Osteoblast (primary cell): ENCODE measurements at places on chromosomes 7 and 10. TPM values are rescaled to one million over a fixed set of nuclear protein-coding genes. Genes with fewer than 3 reads are reported as not detected.

Gene PDE1C
- total RNA-seq, result 143 and 149 TPM in 2 replicates

Gene HOXA10
- 32.1 and 43.1 TPM in 2 replicates for total RNA-seq

Gene PTF1A
- total RNA-seq, result not detected in 2 replicates

Gene PUS7
- total RNA-seq, result 20.0 and 22.4 TPM in 2 replicates

Gene GPNMB
- total RNA-seq, result 380 and 480 TPM in 2 replicates

Gene SH2D4B
- total RNA-seq, result under 0.01 TPM in 1 of 2 replicates, not detected in the other

Gene UTF1
- not detected in 2 replicates for total RNA-seq

Gene NCF1
- under 0.01 TPM in 1 of 2 replicates, not detected in the other for total RNA-seq

Gene HACD1
- total RNA-seq, result 26.8 and 30.0 TPM in 2 replicates

Gene AUTS2
- 15.2 and 17.4 TPM in 2 replicates for total RNA-seq

Gene CLRN3
- not detected in 2 replicates for total RNA-seq

Gene NYAP1
- under 0.01 and 0.29 TPM in 2 replicates for total RNA-seq

Gene ENKUR
- 0.59 TPM in 1 of 2 replicates, not detected in the other for total RNA-seq

Gene MUC12
- under 0.01 and 0.59 TPM in 2 replicates for total RNA-seq

Gene CCL24
- not detected in 2 replicates for total RNA-seq

Gene ANKMY2
- total RNA-seq, result 26.8 and 28.0 TPM in 2 replicates

Gene MSMB
- total RNA-seq, result not detected in 2 replicates

Gene ZPBP
- not detected in 2 replicates for total RNA-seq

Gene TFAM
- 18.8 and 19.7 TPM in 2 replicates for total RNA-seq

Gene MYH16
- total RNA-seq, result under 0.01 TPM in 1 of 2 replicates, not detected in the other

GRCh38 chr7:122543166-122543565 lies 155.8 kb downstream of the RNF133 start:
- no peak for DNase-seq

GRCh38 chr10:18683427-18683826 lies 24.2 kb downstream of the ARL5B start:
- DNase-seq, result peak; percentile 17

- DNase-seq, result peak; percentile 23
Observed at GRCh38 chr10:93445978-93446720, 36.0 kb downstream of the MYOF start.

DNA sequence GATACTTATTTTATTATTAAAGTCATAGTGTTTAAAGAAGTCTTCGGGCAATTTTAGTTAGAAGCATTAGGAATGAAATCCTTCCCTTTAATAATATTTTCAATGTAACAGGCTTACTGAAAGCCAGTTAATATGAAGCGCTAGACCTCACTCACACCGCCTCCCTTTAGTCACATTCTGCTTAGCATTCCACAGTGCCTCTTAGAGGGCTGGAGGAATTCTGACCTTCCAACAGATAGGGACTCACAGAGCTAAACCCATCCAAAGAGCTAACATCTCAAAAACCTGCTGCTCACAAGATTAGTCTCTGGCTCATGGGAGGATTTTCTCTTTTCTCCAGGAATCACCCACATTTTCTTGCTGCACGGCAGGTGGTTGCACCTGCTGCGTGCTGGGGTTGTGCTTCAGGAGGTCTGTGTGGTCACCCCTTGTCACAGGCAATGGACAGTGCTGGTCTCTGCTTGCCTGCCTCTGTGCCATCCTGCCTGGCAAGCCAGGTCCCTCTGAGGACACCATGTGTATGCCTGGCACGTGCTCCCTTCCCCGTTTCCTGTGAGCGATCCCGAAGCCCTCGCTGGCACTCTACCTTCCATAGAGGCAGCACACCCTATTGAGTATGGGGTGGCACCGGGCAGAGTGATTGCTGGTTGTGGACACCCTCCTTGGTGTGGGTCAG lies 91.8 kb downstream of the KLF6 start:
- DNase-seq, result no peak

- no peak for DNase-seq
Observed at GRCh38 chr7:42211938-42212337, 25.1 kb downstream of the GLI3 start.

DNA sequence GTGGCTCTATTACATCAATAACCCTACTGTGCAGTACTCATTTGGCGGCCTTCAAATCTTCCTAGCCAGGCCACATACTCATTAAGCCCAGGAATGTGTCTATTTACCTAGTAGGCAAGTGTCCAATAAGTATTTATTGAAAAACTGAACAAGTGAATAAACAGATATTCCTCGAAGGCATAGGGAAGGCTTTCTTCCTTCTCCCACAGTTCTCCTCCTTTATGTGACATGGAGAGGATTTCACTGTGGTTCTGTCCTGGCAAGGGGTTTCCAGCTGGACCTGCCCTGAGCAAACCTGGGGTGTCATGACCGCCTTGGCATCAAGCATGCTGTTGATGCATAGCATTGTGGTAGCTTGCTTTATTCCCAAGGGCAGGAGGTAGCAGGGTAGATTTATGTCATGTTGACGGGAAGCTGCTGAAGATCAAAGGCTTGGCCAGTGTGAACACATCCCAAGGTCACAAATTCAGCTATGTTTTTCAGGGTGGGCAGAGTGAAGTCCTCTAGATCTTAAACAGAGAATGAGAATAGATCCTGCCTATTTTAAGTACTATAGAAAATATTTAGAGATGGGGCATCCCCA lies 195.1 kb downstream of the INHBA start:
- DNase-seq, result no peak

DNA sequence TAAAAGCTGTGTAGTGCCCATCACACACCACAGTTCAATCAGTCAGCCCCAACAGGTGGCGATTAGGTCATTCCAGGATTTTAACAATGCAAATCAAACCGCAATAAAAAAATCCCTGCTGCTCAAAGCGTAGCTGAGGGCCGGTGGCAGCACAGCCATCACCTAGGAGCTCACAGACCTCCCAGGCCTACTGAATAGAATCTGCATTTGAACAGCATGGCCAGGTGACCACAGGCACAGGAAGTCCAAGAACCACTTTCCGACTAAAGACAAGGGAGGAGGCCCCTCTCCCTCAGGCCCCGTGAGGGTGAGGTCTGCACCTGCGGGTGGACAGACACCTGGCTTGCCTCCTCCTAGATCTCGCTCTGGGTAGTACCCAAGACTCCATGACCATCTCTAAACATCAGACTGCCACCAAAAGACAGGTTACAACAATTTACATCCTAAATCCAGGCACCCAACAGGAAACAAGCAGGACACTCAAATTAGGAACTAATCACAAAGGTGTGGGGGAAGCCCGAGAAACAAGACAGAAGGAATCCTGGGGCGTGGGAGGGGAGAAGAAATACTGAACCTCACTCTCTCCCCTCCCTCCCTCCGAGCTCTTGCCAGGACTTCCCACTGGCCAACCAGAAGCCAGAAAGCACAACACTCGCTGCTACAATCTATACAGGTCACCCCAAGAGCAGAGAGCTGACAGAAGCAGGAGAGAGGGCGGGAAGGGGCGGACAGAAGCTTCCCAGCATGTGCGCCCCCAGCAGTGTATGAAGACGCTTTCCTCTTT lies 19.2 kb downstream of the GNA12 start:
- DNase-seq, result no peak

DNA sequence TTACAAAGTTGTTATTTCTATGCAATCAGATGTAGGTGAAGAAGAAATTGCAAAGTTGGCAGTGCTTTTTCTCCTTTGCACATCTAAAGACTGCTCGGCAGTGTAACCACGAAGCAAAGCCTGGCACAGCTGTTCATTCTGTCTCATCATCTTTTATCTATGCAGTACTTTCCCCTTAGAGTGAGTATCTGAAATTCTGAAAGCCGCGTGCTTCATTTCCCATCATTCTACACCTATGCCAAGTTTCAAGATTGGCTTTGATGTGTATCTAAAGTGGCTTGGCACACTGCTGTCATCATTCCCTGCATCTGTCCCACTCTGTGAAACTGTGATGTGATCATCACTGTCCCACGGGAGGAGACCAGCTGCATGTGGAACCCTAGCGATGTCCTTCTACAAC lies 15.2 kb downstream of the SOSTDC1 start:
- no peak for DNase-seq

GRCh38 chr7:107345898-107346297 lies 124.0 kb upstream of the GPR22 start:
- DNase-seq, result no peak

DNA sequence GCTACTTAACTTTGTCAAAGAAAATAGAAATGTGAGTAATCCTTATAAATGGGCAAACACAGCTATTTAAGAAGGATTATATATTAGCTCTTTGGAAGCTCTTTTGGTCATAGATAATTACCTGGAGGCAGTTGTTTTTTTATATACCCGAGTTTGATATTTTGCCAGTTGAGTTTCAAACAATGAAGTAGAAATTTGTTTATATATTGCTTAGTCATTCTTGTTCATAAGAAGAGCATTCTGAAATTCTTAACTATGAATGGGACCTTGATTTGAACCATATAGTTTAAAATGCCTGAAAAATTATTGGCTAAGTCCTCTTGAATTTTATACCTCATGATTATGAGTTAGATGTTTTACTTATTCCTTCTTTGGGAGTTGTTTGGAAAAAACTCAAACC lies 36.4 kb downstream of the MINPP1 start:
- peak; percentile 73 for DNase-seq

- no peak for DNase-seq
Observed at GRCh38 chr7:70006261-70006920, 408.1 kb downstream of the AUTS2 start.

- DNase-seq, result no peak
Observed at GRCh38 chr7:27948861-27949260, 208.9 kb downstream of the TAX1BP1 start.

GRCh38 chr10:7855205-7855604 lies 36.9 kb downstream of the TAF3 start:
- DNase-seq, result no peak

- no peak for DNase-seq
Observed at GRCh38 chr10:12941966-12942365, 59.5 kb downstream of the CCDC3 start.

DNA sequence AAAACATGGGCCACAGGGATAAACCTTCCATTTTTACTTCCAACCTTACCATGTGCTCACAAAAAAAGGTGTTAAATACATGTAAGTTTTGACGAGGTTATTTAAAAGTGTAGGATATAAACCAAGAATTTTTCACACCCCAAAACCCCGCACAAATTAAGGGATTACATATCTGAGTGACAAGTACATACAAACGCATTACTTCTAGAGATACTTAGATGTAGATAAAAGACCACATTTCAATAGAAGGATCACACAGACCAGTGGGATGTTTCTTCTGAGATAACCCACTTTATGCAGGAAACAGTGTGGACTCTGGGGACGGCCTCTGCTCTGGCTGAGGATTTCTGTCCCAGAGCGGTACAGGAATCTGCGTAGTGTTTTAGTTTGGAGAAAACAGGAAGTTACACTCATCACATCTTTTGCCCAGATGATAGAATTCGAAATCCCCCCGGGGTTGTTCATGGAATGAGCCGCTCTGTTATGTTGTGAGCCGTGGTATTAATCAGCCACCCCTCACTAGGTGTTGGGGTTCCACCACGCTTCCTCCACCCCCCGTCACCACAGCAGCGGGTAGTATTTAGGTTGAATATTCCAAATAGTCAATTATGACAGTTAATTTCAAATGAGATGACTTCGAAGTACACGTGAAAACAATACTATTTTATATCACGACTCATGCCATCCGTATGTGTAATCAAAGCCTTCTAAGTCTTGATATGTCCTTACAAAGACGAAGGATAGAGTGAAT lies 1.3 kb upstream of the CUL1 start:
- peak; percentile 76 for DNase-seq

- no peak for DNase-seq
Observed at GRCh38 chr7:120867932-120868331, 10.0 kb upstream of the TSPAN12 start.

GRCh38 chr7:80135309-80136104 lies 876 bp downstream of the GNAI1 start:
- peak; percentile 86 for DNase-seq

DNA sequence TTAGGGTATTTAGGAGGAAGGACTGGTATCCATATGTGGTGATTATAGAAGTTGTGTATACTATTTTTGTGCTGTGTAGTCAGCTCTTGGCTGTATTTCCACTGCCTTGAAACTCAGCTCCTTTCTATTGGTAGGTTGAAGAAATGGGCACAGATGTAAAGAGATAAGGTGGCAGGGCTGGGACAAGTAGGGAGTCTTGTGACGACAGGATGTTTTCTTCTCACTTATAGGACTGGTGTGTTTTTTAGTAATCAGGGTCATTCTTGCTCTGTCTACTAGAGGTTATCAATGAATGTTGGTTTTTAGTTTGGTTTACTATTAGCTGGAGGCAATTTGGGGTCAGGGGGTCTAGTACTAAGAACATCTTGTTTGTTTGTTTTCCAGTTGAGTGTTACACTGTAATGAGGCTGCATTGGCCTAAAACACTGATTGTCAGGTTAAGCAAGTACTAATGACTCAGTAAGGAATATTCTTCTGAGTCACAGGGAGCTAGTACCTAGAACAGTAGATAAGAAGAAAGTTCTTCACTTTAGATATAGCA lies 11.8 kb downstream of the UBN2 start:
- peak; percentile 83 for DNase-seq

DNA sequence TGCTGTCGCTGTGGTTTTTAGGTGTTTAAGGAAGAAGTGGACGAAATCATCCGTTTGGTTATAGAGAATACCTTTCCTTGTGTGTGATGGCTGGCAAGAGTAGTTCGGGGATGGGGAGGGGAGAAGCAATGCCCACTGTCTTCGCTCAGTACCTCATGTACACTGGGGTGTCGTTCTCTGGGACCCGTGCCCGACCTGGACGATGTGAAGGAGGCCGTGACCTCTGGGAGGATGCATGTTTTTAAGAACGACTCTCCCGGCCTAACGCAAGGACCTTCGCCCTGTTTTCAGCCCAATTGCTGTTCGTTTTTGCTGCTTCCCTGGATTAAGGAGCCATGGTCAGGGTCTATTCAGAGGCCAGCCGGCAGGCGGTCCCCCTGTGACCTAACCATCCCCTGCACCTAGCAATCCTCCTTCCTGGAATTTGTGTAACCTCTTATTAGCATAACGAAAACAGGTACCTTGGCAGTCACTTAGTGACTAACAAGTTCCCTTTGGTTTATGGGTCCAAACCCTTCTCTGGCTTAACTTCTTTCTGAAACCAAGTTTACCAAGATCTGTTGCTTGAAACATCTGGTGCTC lies 1.3 kb downstream of the NFE2L3 start:
- DNase-seq, result peak; percentile 72

- DNase-seq, result no peak
Observed at GRCh38 chr10:48751730-48752129, 67.1 kb downstream of the WDFY4 start.

GRCh38 chr10:82618007-82618406 lies 743.0 kb downstream of the NRG3 start:
- no peak for DNase-seq

GRCh38 chr10:129854796-129855705 lies 109.0 kb downstream of the EBF3 start:
- peak; percentile 57 for DNase-seq
